ENCODE measurements at places on chromosomes 11 and 22. TPM values are rescaled to one million over a fixed set of nuclear protein-coding genes. Genes with fewer than 3 reads are reported as not detected.

Gene RASGRP2
- total RNA-seq, result 464 TPM

Gene GLYATL2
- total RNA-seq, result not detected

Gene MAJIN
- not detected for total RNA-seq

Gene SMIM35
- total RNA-seq, result 0.30 TPM

Gene CARNS1
- 7.5 TPM for total RNA-seq

Gene CDC42EP2
- total RNA-seq, result 0.55 TPM

DNA sequence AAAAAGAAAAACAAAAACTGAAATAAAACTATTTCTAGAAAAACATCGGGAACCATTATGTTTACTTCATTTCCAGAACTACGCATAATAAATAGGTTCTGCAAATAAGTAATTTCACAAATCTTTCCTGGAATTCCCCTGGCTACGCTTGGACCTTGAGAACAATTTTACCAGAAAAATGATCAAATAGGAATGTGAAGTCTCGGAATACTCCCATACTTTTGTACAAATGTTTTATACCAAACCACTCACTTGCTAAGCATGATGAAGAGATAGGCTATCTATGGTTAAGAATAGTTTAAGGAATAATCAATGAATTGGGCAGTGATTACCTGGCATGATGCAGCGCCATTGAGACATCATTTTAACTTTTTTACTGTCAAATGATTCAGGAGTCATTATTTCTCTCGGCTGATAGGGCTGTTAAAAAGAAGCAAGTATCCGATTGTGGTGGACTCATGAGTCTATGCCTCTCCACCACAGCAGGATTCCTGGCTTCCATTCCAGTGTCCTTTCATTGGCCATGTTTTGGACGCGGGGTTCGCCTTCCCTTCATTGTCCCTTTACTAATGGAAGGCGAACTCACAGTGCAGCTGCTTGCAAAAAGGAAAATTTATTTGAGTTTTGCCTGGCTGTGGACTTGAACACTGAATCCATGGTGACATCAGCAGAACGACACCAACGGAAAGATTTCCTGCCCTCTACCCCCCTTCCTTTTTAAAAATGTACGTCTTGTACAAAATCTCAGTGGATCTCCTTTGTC, 39.9 kb upstream of the BLID start:
- H3K4me3 ChIP-seq, result peak overlapping the region; percentile 49
- no peak for DNase-seq
- H3K27ac ChIP-seq, result no peak overlapping the region
- H3K4me1 ChIP-seq, result peaks cover 17% of the 10 kb centered on the region
- no peaks in the 10 kb centered on the region for H3K36me3 ChIP-seq

GRCh38 chr22:47621253-47621652, 858.8 kb downstream of the TBC1D22A start:
- H3K4me3 ChIP-seq, result no peak overlapping the region
- no peak overlapping the region for H3K27ac ChIP-seq
- peaks cover 14% of the 10 kb centered on the region for H3K27me3 ChIP-seq
- no peaks in the 10 kb centered on the region for H3K36me3 ChIP-seq
- H3K4me1 ChIP-seq, result no peaks in the 10 kb centered on the region
- no peak for DNase-seq

GRCh38 chr11:45606514-45607281, 58.7 kb downstream of the CHST1 start:
- H3K27ac ChIP-seq, result peak overlapping the region; percentile 39
- peaks cover 4% of the 10 kb centered on the region for H3K36me3 ChIP-seq
- peaks cover 49% of the 10 kb centered on the region for H3K27me3 ChIP-seq
- no peak for DNase-seq
- no peak overlapping the region for H3K4me3 ChIP-seq

DNA sequence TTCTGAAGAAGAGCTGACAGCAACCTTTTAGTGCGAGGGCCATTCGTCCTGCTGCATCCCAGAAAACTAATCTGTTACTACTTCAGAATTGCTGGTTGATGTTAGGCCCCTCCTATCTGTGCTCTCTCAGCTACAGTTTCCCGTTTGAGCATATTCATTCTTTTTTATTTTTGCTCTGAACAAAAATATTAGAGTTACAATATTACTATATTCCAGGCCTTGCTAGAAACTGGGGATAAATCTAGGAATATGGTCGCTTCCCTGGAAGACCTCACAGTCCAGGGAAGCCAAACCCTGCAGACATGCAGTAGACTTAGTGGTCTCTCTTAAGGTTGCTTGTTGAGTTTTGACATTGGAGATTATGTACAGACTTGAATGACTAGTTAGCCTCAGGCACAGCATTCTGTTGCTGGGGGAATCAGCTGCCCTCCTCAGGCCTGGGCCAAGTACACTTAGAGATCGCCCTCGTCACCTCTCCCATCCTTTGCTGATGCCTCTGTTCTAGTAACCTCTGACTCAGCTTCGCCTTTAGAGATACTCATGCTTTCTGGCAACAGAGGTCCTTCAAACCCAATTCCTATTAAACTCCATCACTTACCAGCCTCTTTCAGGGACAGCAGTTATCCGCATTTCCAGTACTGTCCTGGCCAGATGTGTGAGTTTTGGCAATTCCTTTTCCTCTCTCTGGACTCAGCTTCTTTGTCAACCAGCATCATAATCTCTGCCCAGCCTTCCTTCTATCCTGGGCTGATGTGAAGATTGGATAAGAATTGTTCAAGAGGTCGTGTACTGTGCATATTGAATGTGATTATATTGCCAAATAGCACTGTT, 698 bp upstream of the ANAPC15 start:
- no peak for DNase-seq
- H3K27me3 ChIP-seq, result peaks cover 2% of the 10 kb centered on the region
- peaks cover 20% of the 10 kb centered on the region for H3K4me1 ChIP-seq

GRCh38 chr11:13776134-13776815, 107.8 kb downstream of the FAR1 start:
- H3K4me1 ChIP-seq, result peaks cover 9% of the 10 kb centered on the region
- DNase-seq, result peak; percentile 39
- peak overlapping the region; percentile 79 for H3K27ac ChIP-seq

GRCh38 chr22:38086001-38086845, 2.2 kb upstream of the SLC16A8 start:
- H3K4me1 ChIP-seq, result peaks cover 12% of the 10 kb centered on the region
- no peak overlapping the region for H3K27ac ChIP-seq
- peaks cover 2% of the 10 kb centered on the region for H3K36me3 ChIP-seq
- no peak overlapping the region for H3K4me3 ChIP-seq

All from T-helper 17 cell (primary cell).